Muscle of back (tissue), 13 donors: ENCODE measurements at places on chromosomes 7 and 10. TPM values are rescaled to one million over a fixed set of nuclear protein-coding genes. Genes with fewer than 3 reads are reported as not detected.

GRCh38 chr7:125833839-125834238 is 904.2 kb upstream of the POT1 start:
- no peak for DNase-seq

DNA sequence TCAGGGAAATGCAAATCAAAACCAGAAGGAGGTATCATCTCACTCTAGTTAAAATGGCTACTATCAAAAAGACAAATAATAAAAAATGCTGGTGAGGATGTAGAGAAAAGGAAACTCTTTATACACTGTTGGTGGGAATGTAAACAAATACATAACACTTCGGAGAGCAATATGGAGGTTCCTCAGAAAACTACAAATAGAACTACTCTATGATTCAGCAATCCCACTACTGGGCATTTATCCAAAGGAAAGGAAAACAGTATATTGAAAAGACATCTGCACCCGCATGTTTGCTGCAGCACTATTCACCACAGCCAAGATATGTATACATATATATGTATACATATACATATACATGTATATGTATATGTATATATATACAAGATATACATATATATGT is 94.2 kb downstream of the C10orf90 start:
- no peak for DNase-seq

GRCh38 chr7:107332488-107333269 is 137.2 kb upstream of the GPR22 start:
- DNase-seq, result no peak

DNA sequence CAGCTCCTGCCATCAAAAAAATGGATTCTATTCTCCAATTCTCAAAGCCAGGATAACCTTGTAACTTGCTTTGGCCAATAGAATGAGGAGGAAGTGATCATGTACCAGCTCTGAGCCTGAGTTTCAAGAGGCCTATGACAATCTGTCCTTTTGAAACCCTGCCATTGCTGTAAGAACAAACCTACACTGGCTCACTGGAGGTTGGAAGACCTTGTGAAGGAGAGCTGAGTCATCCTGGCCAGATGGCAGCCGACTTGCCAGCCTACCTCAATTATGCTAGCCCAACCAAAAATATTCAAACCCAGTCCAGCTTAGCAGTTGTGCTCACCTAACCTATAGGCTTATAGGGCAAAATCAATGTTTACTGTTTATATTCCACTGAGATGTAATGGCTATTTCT is 93.0 kb downstream of the HGF start:
- no peak for DNase-seq

DNA sequence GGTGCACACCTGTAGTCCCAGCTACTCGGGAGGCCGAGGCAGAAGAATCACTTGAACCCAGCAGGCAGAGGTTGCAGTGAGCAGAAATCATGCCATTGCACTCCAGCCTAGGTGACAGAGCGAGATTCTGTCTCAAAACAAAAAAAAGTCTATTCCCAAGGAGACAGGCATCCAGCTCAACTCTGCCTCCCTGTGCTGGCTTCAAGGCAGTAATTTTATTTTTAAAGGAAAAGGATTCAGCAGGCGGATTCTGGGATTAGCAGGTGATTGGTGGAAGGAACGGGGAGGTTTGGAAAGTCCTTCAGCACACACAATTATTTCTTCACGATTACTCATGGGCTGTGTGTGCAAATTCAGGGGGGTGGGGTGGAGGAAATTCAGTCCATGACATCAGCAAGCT is 242.9 kb downstream of the PAXIP1 start:
- DNase-seq, result no peak

DNA sequence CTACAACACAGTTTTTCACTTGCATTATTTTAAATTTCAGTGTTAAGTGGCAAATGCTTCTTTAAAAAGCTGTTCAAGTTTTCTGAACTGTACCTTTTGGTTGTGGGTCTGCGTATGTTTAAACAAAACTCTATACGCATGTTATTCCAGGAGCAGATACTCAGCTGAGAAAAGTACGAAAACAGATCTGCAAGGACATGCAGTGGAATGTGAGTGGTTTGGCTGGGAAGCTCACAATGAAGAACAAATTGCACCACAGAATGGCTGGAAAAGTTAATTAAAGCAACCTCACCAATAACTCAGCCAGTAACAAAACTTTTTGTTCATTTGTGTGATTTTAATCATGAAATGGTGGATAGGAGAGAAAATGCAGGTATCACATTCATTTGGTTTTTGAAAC is 17.6 kb downstream of the GLI3 start:
- DNase-seq, result no peak

GRCh38 chr7:106317971-106318370 is 33.2 kb upstream of the NAMPT start:
- no peak for DNase-seq

DNA sequence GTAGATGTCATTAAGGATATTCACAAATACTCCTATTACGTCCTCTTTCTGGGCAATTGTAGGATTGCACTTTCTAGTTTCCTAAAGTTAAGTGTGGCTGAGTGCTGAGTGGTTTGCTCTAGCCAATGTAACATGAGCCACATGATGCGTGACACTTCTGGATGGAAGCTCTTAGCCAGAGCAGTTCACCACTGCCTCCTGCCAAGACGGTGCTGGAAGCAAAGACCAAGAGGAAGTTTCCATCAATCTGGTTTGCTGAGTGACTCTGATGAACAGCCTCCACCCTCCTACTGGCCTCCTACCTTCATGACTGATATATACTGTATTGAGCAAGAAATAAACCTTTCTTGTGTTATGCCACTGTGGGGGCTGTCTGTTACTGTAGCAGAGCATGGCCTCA is 318.1 kb downstream of the KCNMA1 start:
- no peak for DNase-seq

DNA sequence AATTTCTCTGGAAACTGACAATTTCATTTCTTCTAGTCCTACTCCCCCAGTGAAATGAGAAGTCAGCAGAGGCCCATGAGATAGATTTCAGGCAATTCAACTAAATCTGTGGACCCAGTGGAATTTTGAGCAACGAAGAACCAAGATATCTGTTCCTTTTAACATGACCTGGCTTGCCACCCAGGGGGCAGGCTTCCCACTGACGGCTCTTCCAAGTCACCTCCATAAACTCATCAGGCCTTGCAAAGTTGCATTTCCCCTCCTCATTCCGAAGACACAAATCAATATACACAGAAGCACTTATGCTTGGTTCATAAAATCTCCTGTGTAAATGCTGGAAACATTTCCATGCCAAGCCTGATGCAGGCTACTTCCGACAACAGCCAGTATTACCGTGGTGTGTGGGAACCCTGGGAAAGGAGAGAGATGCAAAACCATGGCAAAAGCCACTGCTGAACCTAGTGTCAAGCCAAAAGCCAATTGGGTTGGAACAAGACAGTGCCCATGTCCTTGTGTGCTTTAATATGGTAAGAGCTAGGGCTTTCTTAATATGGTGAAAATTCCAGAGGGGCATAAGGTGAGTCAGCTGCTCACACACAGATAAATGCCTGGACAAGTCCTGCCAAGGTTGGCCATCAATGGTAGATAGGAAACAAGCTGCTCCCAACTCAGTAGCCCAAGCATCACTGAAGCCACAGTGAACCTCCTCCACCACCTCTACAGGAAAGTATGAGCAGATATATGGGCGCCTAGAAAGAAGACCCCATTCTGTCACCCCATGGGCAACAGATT is 1.6 kb downstream of the FRMD4A start:
- no peak for DNase-seq

DNA sequence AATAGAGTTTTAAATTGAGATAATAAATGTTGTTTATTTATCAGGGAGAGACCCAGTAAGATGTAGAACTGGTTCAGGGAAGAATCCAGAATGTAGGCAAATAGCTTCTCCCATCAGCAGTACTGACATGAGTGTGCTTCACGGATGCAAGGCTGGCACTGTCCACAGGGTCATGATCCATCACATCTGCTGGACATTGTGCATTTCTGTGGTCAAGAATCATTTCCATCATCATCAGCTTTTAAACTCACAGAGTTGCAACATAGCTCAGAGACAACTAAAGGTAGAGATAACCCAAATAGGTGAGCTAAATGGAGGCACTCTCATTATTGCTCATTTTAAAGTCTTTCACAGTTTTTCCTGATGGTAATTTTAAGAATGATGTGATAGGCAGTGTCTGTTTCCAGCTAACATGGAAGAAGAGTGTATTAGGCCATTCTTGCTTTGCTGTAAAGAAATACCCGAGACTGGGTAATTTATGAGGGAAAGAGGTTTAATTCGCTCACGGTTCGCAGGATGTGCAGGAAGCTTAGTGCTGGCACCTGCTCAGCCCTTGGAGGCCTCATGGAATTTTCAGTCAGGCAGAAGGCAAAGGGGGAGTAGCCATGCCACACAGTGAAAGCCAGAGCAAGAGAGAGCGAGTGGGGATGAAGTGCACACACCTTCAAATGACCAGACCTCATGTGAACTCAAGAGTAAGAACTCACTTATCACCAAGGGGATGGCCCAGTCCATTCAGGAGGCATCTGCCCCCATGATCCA is 80.8 kb downstream of the INPP5A start:
- no peak for DNase-seq

- no peak for DNase-seq
Measured at GRCh38 chr10:132264966-132265889, 42.5 kb downstream of the STK32C start.

GRCh38 chr7:128030263-128030653 is 979 bp downstream of the LRRC4 start:
- DNase-seq, result no peak

Gene ENTPD1
- polyA plus RNA-seq, result 16.8 TPM
